ENCODE measurements at places on chromosomes 1 and 21.

GRCh38 chr21:45309069-45309986 is 21.6 kb upstream of the POFUT2 start:
- DNase-seq, result no peak

DNA sequence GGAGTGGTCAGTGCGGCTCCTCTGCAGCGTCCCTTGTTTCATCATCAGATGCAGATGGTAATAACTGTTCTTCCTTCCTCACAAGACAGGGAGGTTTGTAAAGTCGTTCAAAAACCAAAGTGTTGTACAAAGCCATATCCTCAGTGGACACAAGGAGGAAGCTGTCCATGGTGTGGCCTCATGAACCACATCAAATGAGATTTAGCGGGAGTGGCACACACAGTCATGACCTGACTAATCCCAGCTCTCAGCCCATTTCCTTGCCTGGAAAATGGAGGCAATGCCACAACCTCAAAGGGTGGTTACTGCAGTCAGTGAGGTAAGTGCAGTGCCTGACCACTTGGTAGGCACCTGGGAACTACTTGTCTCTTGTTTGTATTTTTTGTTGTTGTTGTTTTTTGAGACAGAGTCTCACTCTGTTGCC is 13.4 kb downstream of the ENTREP3 start:
- no peak for DNase-seq

- no peak for DNase-seq
These were observed 55.9 kb downstream of the CAMSAP2 start for GRCh38 chr1:200794506-200795065.

DNA sequence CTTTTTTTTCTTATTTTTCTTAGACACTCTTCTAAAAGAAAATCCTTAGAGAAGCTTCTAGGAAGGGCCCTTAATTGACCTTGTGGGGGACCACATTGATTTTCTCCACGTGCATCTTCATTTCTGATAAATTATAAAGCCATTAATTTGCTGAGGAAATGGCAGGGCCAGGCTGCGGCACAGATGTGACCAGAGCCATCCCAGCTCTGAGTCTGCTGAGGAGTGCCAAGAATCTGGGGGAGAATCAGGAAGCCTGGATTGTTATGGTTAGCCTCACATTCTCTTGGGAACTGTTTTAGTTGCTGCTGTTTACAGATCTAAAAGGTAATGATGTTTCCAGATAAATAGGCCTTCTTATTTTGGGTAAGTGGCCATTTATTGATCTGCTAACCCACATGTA is 16.2 kb downstream of the PROX1 start:
- no peak for DNase-seq

DNA sequence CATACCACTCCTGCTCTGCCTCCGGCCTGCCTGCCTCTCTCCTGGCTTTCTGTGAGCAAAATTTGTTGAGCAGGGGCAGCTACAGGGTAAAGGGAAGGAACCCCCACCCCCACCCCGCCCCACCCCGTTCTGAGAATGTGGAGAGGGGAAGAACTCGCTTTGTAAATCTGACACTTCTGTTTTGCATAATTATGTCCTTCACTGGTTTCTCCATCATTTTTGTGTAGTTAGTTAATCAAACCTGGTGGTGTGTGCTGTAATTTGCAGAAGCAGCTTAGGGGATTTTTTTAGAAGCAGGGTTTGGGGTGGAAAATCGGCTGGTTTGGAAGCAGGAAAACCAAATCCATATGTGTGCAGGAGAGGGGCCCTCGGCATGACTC is 58.1 kb upstream of the TMEM51 start:
- DNase-seq, result no peak

GRCh38 chr1:159015440-159015909 is 5.8 kb downstream of the IFI16 start:
- no peak for DNase-seq

DNA sequence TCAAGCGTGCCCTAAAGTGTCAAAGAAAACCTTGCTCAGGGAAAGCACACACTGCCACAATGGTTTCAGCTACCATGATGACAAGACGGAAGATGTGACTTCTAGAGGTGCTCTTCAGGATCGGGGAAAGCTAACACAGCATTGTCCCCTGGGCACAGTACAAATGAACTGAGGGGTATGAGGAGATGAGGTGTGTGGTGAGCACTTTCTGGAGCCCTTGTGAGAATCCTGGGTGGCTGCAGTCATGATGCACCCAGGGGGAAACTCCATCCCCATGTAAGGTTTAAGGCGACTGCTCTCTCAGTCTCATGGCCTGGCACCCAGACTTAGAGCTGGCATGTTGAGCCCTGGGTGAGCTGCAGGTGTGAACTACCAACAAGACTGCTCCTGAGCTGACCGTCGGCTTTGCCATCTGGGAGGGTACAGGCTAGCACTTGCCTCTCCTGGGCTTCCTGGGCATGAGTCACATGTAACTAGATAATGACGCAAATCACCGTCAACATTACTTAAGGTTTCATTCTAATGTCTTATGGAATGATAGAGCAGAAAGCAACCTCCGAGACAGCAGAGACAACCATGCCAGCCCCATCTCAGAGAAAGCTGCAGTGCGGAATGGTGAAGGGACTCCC is 144.6 kb downstream of the CLIC6 start:
- no peak for DNase-seq

GRCh38 chr1:245155272-245156040 is 671 bp downstream of the KIF26B start:
- DNase-seq, result peak; percentile 11

DNA sequence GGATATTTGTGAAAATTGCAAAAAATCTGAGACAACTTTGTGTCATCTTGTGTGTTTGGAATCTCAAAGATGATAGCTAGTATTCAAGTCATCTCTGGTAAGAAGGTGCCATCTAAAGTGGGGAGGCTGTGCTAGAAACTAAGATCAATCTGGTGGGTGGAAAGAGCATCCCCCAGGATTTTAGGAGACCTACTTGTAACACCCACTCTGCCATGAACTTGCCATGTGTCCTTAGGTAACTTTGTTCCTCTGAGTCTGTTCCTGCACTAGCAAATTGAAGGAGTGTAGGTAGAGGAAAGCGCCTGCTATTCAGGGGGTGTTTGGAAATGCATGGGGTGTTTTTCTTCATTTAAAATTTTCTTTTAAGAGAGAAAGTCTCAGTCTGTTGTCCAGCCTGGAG is 24.4 kb downstream of the LGR6 start:
- no peak for DNase-seq

DNA sequence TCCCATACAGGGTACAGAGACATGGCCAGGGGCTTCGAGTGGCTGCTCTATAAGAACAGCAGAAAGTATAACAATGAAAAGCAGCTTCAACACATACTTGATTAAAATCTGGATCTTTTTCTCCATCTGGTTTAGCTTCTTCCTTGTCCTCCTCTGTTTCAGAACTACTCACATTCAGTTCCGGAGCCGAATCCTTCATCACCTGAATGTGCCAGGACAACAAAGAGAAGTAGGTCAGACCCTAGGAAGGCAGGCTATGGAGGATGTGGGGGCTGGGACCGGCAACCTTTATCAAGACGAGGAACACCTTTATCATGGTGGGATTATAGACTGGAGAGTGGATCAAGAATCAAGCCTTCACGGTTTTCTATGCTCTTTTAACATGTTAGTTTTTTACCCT is 32.2 kb upstream of the RAP1GAP start:
- DNase-seq, result no peak

GRCh38 chr1:88134983-88135921 is 548.8 kb upstream of the PKN2 start:
- no peak for DNase-seq

GRCh38 chr1:87806379-87807094 is 477.9 kb downstream of the LMO4 start:
- DNase-seq, result no peak

- no peak for DNase-seq
These were observed 27.0 kb upstream of the SDHB start for GRCh38 chr1:17080880-17081279.

DNA sequence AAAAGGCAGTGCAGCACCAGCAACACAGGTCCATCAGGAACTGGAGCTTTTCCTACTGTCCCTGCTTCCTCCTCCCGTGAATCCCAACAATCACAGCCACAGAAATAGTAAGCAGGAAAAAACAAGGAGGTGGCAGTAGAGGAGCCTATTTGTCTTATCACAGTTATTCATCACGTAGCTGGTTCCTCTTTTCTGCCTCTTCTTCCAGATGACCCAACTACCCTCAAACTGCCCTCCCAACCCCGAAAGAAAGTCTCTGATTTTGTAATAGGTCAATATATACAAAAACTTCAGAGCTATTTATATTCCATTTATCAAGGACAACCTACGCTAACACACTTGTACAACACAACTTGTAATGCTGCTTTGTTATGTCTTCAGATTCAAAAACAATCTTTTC is 21.4 kb downstream of the GNB1 start:
- DNase-seq, result no peak

- DNase-seq, result no peak
These were observed 922.4 kb upstream of the ADGRL2 start for GRCh38 chr1:80878343-80878742.

- no peak for DNase-seq
These were observed 483.6 kb upstream of the RGS18 start for GRCh38 chr1:191674626-191675179.

- DNase-seq, result peak; percentile 45
These were observed 52.0 kb downstream of the OLIG1 start for GRCh38 chr21:33121715-33122475.

GRCh38 chr1:81695741-81696140 is 105.0 kb upstream of the ADGRL2 start:
- DNase-seq, result no peak

DNA sequence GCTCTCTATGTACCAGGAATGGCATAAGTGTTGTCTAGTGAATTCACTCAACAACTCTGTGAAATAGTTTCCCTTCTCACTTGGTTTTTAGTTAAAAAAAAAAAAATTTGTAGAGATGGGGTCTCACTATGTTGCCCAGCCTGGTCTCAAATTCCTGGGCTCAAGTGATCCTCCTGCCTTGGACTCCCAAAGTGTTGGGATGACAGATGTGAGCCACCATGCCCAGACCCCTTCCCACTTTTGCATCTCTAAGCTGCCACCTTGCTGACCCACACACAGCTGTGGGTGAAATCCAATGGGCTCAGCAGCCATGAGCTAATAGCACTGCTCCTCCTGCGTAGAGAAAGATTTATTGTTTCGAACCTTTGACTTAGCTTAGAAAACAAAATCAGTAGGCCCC is 33.5 kb downstream of the NEK2 start:
- no peak for DNase-seq

DNA sequence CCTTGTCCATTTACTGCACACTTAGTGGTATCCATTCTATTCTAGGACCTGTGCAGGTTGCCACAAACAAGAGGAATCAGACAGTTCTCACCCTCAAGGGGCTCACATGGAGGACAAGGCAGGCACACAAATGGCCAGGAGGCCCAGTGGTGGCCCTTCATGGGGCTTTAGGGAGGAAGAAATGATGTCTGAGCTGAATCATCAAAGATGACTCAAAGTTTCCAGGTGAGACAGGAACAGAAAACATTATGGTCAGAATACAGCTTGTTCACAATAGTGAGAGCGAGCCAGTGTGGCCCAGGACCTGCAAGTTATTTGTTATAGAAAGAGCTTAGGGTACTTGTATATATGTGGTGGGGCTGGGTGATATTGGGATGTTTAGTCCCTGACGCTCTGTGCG is 26.4 kb downstream of the SHISAL2A start:
- DNase-seq, result no peak

- DNase-seq, result no peak
These were observed 319.7 kb downstream of the MATN1 start for GRCh38 chr1:30403726-30404125.

DNA sequence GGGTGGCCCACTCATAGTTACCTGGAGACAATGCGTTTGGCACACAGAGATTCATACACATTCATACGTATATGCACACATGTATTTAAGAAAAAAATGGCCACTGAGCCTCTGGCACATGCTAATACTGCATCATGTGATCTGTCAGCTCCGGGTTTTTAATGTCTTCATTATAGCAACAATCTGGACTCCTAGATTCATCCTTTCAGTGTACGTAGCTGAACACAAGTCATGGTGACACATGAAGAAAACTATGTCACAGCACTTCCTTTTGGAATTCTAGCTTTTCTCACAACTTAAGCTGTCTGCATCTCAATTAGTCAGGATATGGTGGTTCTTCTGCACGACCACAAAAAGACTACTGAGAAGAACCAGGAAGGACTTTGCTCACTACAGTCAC is 24.7 kb downstream of the HSF2BP start:
- no peak for DNase-seq
